ENCODE measurements at places on chromosomes 12 and 14.

DNA sequence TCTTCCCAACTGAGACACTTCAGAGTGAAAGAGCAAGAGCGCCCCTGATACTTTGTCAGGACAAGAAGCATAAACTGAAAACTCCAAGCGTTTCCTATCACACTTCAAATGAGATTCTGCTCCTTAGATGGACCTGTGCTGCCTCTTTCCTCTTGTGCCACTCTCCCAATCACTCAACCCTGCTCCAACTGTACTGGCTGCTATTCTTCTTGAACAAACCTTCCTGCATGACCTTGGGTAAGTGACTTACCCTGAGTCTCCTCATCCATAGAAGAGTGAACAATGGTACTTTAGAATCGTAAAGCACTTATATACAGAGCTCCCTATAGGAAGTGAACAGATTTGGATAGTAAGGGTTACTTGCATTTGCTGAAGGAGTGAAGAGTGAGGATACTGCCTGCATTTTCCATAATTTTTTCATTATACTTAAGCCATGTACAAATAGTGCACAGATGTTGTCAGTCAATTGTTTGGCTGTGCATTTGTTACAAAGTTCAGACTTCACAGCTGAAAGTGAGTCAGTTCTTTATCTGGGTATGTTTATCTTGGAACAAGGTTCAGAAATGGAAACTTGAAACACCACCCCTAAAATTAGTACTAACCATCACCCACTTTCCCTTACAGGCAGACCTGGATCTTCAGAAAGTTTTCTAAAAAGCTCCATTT lies 10.8 kb downstream of the MTERF2 start:
- DNase-seq: no peak

- DNase-seq: no peak
Measured at GRCh38 chr12:116339062-116339461, 61.6 kb upstream of the MED13L start.

- DNase-seq: no peak
Measured at GRCh38 chr14:73726025-73726961, 12.1 kb upstream of the PNMA1 start.

DNA sequence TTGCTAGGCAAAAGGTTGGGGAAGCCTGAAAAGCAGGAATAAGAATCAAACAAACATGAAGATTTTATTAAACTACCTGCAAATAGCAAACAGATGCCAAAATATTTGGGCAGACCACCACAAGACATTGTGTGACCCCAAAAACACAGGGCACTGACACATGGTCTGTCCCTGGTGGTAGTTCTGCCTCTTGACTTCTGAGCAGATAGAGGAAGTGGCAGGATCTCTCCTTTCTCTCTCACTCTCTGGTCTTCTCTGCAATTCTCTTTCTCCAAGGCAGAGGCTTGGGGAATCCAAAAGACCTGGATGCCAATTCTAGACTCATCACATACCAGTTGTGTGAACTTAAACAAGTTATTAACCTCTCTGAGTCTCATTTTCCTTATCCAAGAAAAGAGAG lies 4.3 kb upstream of the PTGDR start:
- DNase-seq: no peak

DNA sequence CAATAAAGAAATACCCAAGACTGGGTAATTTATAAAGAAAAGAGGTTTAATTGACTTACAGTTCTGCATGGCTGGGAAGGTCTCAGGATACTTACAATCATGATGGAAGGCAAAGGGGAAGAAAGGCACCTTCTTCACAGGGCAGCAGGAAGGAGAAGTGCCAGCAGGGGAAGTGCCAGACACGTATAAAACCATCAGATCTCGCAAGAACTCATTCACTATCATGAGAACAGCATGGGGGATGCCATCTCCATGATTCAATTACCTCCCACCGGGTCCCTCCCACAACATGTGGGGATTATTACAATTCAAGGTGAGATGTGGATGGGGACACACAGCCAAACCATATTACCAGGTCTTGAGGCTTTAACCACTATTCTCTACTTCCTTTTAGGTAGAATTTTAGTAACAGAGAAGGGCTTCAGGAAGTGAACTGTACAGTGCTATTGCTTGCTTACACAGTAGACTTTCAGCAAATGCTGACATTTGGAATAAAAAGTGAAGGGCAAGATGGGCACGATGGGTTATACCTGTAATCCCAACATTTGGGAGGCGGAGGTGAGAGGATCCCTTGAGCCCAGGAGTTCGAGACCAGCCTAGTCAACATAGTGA lies 40.8 kb upstream of the OR4E1 start:
- no peak for DNase-seq

DNA sequence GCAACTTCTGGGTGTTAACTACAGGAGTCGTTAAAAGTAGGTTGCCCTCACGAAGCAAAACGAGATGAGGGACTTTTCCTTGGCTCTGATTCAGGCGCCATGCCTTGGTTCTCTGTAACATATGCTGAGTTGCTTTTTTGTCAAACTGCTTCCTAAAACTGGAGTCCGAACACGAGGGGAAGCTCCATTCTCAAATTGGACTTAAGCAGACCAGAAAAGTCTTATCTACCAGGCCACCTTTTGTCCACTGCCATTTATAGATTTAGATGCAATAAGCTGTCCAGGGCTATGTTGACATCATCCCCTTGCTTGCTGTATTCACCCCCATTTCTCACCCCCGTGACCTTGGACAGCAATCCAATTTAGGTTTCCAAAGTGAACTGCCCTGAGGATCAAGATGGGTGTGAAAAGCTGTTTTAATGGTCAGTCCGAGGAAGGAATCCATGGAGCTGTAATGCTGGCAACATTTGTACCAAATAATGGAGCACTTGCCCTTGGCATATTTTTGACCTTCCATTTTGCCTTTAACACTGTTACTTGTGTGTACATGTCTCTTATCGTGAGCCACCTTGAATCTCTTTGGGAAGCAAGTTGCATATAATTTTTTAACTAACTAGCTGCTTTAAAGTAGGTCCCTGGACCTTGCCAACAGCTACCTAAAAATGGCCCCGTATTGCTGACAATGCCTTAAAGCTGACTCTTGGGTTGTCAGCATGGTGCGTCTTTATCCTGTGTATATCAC lies 298.1 kb downstream of the EGLN3 start:
- no peak for DNase-seq

- DNase-seq: no peak
Measured at GRCh38 chr12:49400304-49400703, 33.0 kb downstream of the SPATS2 start.

DNA sequence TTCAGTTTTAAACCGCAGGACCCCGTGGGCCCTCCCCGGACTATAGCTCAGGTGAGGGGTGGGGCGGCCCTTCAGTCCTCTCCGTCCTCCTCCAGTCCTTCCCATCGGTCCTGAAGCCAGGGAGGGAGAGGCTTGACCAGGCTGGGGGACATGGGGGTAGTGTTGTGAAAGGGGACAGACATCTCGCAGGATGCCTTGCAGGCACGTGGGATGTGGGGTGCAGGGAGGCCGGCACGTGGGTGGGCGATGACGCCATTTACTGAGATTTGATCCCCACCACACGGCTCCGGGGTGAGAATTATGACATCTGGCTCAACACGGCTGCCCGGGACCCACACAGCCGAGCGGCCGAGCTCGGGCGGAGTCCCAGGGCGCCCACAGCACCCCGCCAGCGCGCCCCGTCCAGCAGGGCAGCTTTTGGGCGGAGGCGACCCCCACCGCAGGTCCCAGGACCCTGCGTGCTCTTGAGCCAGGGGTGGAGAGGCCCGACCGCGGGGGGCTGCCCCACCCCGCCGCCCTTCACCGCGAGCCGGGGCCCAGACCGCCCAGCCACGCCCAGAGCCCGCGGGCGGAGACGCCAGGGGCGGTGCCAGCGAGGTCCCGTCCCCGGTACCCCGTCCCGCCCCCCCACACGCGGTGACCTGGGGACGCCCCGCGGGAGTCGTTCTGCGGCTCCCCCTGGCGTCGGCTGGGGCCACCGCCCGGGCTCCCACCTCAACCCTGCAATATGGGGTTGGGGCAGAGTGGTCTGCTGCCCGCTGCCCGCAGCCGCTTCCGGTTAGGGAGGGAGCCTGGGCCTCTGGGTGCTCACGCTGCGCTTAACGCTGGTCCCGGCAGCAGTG lies 3.3 kb upstream of the EXOC3L4 start:
- no peak for DNase-seq

- DNase-seq: no peak
Measured at GRCh38 chr12:114860969-114861368, 177.0 kb upstream of the TBX3 start.

- DNase-seq: no peak
Measured at GRCh38 chr12:16881986-16882570, 276.1 kb upstream of the LMO3 start.

DNA sequence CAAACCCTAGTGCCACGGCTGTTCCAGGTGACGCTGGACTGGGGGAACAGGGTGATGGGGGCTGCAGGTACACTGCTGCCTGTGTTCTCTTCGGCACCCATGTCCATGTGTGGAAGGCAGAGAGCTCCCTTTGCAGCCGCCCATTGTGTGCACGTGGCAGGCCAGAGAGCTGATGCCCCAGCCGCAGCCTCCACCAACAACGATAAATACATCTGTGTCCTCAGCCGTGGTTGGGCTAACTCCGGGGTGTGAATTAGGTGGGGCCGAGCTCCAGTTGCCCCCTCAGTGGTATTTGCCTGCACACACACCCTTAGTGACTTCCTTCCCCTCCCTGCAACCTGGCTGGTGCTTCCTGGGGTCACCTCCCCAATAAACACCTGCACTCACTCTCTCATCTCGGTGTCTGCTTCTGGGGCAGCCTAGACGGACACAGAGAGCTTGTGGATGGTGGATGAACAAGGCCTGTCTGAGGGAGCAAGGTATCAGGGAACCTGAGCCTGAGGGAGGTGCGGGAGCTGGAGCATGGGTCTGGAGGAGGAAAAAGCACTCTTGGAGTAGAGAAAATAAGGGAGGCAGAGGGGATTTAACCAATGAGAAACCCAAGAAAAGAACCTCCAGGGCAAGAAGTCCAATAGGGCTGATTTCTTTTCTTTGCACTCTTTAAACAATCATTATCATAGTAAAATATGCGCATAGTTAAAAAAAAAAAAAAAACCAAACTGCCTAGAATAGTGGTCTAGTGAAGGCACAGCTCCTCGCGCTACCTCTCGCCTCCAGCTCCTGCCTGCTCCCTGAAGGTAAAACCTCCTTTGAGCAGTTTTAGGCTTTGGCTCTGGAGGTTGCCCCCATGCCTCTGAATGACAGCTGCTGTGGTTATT lies 112.6 kb downstream of the ZNF664 start:
- no peak for DNase-seq

All from cortex of kidney (tissue), 1 donor.